ENCODE measurements at places on chromosomes 1 and 21.

DNA sequence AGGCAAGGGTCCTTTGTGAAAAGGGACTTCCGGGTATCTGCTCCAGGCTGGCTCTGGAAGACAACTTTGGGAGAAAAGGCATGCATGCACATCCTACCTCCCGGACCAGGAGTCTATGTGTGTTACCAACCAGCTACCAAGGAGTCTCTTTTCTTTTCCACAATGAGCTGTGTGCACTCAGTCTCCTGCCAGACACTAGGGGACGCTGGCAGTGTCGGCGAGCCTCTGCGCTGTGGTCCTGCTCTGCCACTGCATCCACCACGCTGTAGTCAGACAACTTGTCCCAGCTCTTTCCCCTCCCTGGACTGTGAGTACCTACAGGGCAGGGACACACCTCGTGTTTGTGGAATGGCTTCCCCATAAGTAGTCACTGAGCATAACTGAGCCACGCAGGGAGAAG lies 5.1 kb upstream of the SSR2 start:
- DNase-seq: no peak

GRCh38 chr1:48105165-48105564 lies 108.0 kb upstream of the TRABD2B start:
- no peak for DNase-seq

- DNase-seq: no peak
These were observed 6.9 kb upstream of the NFASC start for GRCh38 chr1:204863730-204864129.

DNA sequence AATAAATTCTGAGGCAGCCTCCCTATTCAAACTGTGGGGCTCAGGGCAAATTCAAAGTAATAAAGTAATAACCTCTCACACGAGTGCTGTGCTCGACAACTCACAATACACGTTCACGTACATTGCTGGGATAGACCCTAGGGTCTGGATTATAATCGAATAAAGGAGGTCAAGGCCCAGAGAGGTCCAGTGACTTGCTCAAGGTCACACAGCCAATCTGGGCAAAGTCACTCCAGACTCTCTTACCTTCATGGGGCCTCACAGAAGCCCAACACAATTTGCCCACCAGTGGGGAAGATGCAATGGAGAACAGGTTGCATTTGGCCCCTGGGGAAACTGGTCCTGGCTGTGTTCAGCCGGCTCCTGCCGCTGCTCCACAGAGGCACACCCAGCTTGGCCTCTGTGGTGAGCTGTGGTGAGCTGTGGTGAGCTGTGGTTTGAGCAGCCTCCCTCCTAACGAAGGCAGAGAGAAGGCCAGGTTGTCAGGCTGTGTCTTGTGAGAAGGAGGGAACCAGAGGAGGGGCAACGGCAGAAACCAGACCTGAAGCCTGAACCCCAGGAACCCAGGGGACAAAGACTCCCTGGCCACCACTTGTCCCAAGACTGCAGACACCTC lies 35.1 kb downstream of the NUAK2 start:
- DNase-seq: peak; percentile 41

GRCh38 chr1:63774617-63775417 lies 1.0 kb downstream of the ROR1 start:
- DNase-seq: no peak

- DNase-seq: no peak
These were observed 46.2 kb downstream of the C1orf198 start for GRCh38 chr1:230822092-230822581.

DNA sequence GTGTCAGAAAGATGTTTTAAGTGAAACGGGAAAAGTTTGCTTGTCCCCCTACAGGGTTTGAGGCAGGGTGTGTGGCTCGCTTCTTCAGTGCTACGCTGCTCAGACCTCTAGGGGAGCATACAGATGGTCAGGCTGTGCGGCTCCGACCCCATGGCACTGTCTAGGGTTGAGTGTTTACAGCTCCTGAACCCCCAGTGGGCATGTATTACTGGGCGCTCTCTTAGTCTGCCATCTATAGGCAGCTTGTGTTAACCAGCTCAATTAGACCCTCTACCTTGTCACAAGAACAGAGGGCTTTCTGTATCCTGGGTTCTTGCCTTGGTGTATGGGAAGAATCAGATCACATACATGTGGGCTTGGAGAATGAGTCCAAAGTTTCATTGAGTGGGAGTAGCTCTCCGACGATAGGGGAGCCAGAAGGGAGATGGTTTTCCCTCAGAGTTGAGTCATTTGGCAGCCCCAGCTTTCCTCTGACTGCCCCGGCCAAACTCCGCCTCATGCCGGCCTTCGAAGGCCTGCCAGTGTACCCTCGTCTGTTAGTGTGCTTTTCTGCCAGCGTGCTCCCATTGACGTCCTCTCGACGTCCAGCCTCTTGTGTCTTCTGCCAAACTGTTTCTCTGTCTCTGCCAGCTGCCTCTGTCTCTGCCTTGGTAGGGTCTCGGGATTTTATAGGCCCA lies 38.6 kb upstream of the ADGRL4 start:
- no peak for DNase-seq

DNA sequence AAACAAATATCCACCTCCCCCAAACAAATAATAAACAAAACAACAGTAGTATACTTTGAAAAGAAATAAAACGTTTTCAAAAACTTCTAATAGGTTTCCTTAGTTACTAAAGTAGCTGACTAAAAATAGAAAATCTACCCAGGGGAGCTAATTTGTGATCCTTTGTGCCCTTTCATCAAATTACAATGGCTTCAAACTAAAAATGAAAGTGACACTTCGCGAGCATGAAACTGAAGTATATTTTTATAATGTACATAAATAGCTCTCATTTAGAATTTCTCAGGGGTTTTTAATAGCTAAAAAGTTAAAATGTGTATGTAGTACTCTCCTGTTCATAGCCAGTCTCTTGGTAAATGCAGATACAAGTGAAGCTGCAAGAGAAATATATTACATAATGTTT lies 78.4 kb downstream of the BRINP3 start:
- no peak for DNase-seq

DNA sequence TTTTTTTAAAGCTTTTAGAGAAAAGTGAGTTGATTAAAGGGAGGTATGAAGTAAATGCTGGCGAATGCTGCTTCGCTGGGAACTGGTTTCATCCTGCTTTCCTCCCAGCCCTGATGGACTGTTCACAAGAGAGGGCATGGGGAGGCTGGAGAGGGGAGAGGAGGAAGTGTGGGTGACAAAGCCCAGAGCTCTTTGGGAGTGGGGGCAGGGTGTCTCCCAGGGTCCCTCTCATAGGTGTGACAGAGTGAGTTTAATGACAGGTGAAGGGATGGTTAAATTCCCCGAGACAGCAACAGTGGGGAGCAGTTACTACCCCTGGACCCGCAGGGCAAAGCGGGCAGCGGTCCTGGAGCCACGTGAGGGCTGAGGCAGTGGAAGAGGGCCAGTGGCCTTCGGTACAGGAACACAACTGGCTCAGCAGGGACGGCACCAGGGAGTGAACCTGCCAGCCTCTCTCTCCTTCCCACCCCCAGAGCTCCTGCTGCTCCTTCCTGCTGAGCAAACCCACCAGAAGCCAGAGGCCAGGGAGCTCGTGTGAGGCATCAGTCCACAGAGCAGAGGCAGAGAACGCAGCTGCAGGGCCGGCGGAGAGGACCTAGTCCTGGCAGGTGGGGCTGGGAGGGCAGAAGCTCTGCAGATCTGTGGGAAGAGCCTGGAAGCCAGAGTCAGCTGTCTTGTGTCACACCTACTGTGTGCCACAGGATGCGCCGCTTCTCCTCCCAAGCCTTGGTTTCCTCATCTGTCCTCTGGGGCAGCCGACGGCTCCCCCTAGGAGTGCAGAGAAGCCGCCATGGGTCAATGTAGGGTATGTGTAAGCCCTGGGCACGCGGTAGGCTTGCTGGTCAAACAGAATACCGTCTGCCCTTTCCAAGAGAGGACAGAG lies 20.9 kb upstream of the LRP8 start:
- DNase-seq: no peak

DNA sequence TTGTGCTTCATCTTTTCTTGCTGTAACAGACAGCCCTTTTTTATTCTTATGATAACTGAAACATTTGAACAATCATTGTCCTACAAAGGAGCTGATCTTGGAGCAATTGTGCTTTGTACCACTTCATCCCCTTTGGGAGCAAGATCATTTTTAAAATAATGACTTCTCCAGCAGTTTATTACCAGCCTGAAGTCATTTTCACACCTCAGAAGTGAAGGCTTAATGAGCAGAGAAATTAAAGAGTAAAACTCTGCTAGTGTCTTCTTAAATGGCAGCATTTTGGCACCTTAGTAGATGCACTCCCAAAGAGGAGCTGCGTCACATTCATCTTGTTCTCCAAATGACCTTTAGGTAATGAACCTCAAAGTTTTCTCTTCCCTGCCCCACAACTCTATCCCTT lies 439.6 kb upstream of the CAMK1G start:
- DNase-seq: no peak

DNA sequence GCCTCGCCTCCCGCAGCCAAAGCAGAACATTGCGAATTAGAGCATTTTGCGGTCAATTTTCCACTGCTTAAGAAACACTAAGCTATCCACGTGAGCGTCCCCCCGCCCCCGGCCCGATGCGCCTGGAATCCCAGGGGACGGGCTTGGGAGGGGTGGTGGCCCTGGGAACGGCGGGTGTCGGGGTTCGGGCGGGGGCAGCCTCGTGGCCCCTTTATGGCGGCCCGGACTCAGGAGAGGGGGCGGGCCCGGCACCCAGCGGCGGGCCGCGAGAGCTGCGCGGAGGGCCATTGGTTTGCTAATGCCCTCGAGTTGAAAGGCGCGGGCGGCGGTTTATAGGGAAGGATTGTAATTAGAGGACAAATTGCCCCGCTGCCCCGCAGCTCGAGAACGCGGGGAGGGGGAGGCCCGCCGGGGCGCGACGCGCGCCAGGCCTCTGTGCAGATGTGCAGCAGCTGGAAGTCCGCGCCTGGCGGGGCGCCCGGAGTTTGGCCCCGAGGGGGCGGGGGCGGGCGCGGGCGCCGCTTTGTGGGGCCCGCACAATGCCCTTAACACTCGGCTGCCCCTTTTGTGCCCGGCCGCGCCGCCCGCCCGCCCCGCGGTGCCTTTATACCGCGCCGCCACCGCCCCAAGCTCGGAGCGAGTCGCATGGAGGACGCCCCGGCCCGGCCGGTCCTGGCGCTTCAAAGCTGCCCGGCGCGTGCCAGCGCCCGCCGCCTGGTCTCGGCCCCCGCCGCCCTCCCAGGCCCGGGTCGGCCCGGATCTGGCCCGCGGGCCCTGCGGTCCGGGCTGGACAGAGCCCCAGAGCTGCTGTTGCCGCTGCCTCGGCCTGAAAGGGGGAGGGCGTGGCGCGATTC lies 1.9 kb upstream of the HES3 start:
- DNase-seq: no peak

GRCh38 chr1:31476891-31477846 lies 64.2 kb downstream of the SERINC2 start:
- DNase-seq: no peak

DNA sequence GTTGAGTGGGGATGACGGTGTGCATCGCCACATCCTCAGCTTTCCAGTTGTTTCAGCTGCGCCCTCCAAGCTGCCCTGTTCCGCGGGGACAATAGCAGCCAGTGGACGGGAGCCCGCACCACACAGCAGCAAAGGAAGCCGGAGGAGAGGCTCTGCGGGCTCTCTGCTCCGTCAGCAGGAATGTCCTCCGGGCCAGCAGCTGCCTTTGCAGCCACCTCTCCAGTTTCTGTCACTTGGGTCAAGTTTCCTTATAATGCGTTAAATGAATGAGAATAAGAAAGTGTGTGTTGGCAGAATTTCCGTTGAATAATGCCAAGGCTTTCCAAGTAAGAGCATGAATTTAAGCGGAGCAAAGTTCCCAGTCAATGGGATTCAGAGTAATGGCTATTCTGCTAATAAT lies 263.3 kb downstream of the KIF26B start:
- DNase-seq: no peak

- DNase-seq: no peak
These were observed 169.7 kb downstream of the ATG4C start for GRCh38 chr1:62953633-62954032.
